ENCODE measurements at places on chromosomes 3 and 15.
A peak's percentile ranks its signal among the peaks of the same experiment; 100 is the strongest.

- no peak for DNase-seq
These were observed 1.4 kb downstream of the TMC3 start for GRCh38 chr15:81372575-81372974.

GRCh38 chr3:39125841-39126500 is 18.5 kb downstream of the TTC21A start:
- no peak for DNase-seq

DNA sequence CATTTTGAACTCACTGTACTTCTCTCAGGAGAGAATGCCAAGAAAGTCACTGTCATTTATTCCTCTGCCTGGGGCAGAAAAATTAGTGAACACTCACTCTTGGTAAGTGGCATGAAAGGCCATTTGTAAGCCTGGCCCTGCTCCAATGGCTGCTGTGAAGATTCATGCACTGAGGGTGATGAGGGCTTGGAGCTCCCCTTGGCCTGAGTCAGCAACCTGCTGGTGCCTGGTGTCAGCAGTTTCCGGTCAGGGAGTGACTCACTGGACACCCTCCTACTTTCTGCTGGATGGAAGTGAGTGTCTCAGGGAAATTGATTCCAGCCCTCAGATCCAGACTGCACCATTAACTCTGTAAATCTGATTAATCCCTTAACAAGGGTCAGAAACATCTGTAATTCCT is 37.6 kb downstream of the TRA2B start:
- peak; percentile 35 for DNase-seq

- DNase-seq = no peak
These were observed 246.0 kb downstream of the EPHA3 start for GRCh38 chr3:89353465-89353864.

- no peak for DNase-seq
These were observed 483.2 kb downstream of the RBMS3 start for GRCh38 chr3:29764041-29764440.

- no peak for DNase-seq
These were observed 799.9 kb downstream of the AGBL1 start for GRCh38 chr15:86879250-86880229.

- DNase-seq = no peak
These were observed 205.7 kb upstream of the BHLHE40 start for GRCh38 chr3:4773583-4773982.

GRCh38 chr15:80599359-80599758 is 95.8 kb upstream of the ABHD17C start:
- no peak for DNase-seq

DNA sequence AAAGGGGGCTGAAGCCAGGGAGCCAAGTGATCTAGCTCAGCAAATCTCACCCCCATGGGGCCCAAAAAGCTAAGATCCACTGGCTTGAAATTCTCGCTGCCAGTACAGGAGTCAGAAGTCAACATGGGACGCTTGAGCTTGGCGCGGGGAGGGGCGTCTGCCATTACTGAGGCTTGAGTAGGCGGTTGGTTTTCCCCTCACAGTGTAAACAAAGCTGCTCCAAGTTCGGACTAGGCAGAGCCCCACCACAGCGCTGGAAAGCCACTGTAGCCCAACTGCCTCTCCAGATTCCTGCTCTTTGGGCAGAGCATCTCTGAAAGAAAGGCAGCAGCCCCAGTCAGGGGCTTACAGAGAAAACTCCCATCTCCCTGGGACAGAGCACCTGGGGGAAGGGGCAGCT is 8.1 kb upstream of the SLC25A36 start:
- DNase-seq = no peak

GRCh38 chr3:15043408-15044171 is 21.5 kb downstream of the MRPS25 start:
- no peak for DNase-seq

- peak; percentile 12 for DNase-seq
These were observed 75.7 kb upstream of the SLC4A7 start for GRCh38 chr3:27559835-27560234.

GRCh38 chr15:48040166-48040817 is 80.5 kb upstream of the SLC24A5 start:
- no peak for DNase-seq

DNA sequence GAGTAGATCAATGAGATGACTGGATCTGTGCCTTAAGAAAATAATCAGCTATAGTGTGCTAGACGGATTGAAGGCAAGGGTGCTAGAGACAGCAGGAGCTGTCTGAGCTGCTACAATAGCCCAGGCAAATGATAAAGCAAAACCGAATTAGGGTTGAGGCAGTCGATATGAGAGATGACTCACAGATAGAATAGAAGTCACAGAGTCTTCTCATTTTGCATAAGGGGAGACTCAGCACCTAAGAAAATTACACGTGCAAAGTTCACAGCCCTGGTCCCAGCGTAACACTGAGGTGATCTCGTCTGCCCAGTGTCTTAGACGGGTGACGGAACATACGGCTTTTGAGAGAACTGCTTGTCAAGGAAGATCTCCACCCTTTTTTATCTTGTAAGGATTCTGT is 11.6 kb downstream of the LPP start:
- DNase-seq = no peak

DNA sequence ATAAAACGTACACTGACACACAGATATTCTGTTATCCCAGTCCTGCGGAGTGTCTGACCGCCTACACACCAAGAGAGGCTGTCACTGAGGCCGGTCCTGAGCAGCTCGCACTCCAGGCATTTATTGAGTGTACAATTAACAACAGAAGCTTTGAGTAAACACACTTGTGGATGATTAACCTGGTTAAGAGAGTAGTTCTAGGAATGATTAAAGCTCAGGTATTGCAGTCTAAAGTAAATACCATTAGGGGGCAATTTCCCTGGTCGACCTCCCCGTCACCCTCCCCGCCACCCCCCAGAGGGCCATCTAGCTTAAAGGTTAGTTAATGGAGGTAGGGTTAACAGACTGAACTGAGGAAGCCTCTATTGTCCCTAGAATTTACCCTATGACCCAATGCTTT is 1278.5 kb downstream of the NSUN3 start:
- DNase-seq = no peak

- DNase-seq = peak; percentile 22
These were observed 63.9 kb downstream of the GLCE start for GRCh38 chr15:69224383-69224782.

- no peak for DNase-seq
These were observed 25.2 kb upstream of the XCR1 start for GRCh38 chr3:46052531-46052930.

DNA sequence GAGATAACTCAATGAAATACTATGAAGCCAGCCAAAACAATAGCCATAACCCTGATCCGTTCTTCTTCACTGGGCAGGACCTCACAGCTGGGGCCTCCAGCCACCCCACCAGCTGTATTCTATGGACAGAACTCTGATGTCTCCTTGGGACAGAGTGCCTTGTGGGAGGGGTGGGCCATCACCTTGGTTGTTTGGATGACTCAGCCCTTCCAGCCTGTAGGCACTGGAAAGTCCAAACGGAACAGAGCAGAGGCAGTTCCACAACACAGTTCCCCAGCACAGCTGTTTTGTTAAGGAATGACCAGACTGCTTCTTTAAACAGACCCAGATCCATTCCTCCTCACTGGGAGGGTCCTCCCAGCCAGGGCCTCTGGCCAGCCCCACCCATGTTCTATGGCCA is 31.9 kb upstream of the ZBED2 start:
- no peak for DNase-seq
